ENCODE measurements at places on chromosomes 4 and X.
A peak's percentile ranks its signal among the peaks of the same experiment; 100 is the strongest.

DNA sequence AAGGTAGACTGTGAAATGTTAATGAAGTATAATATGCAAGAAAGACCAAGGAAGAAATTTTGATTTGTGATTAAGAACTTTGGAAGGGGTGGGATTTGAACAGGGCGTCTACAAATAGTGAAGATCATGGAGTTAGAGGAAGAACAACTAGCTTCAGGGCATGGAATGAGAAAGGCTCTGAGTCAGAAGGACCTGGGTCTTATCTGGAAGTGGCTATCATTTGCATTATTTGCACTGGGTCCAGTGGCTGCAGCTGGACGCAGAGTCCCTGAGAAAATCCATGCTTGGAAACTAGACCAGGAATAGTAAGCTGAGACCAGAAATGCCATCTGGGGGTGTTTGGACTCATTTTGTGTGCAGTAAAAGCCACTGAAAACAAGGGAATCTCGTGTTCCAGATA is 4.3 kb upstream of the LIMCH1 start:
- no peak for DNase-seq

DNA sequence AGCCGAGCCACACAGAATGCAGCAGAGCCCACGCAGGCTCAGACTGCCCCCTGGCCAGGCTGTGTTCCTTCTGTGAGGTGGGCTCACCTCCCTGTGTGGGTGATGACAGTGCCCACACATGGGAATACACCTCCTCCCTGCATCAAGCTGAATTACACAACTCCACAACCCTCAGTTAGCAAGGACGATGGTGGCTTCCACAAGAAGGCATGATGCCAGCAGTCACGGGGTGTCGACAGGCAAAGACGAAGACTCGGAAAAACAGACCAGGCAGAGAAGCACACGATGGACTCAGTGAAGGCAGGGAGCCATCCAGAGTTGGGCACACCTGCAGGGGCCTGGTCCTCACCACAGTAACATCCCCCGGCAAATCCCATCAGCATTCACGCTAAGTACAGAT is 12.1 kb downstream of the LETM1 start:
- DNase-seq: peak; percentile 57

DNA sequence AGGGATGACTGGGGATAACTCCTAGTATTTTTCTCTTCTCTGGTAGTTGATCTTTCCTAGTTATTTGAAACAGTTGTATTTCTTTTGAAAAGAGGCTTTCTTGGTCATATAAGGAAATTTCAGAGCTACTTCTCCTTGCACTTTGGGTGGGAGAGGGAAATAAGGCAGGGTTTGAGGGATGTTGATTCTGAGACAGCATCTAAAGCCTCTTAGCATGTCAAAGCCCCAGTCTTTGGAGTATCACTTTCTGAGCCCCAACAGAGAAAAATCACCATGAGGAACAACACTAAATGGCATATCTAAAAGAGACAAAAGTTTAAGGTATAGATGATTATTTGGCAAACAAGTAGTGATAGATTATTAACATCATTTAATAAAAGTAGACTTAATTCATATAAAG is 688.1 kb downstream of the TRAM1L1 start:
- DNase-seq: no peak

- no peak for DNase-seq
Measured at GRCh38 chr4:15653420-15653819, 1.7 kb downstream of the FBXL5 start.

DNA sequence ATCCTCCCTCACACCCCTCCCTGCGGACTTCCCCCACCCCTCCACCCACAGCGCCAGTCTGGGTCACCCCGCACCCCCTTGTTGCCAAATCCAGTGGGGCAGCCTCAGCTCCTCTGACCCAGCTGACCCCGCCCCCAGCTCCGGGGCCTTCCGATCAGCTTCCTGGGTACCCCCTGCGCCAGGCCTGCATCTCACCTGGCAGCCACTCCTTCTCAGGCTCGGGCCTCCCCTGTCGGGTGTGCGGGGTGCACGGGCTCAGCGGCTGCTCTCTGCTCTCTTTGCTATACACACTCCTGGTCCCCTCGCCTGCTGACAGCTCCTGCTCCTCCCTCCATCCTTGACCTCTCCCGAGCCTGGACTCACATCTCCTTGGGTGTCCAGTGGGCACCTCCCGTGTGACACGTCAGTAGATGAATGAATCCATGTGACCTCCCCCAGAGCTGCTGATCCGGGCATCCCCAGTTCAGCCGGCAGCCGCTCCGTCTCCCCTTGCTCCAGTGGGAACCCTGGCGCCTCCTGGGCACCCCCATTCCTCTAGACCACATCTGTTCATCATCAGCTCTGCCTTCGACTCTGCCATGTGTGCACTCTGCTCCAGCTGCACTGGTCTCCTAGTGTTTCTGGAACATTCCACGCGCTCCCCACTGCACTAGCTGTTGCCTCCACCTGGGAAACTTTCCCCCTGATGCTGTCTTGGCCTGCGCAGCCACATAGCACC is 9.9 kb downstream of the CFAP99 start:
- no peak for DNase-seq

- peak; percentile 71 for DNase-seq
Measured at GRCh38 chr4:2792711-2793585, at the start of gene SH3BP2. SH3BP2 (plus strand) TSS chr4:2793085; CDS start chr4:2820618, 27,533 bp downstream.

DNA sequence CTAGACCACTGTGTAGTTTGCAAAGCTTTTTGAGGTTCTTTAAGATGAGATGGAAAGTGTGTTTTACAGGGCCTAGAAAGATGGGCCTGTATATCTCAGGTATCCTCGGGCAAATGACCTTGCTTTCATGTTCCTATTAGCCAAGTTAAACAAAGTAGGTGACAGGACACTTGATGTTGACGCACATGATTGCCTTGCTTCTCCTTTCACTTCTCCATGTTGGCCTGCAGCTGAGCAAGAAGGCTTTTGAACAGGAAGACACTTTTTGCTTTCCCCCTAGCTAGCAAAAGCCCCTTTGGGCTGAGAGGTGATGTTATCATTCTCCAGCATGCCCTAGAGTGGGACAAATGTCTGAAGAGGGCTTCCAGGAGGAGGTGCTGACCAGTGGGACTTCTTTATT is 202.1 kb downstream of the GPC3 start:
- DNase-seq: no peak
